Naive thymus-derived CD8-positive, alpha-beta T cell (primary cell): ENCODE measurements at places on chromosomes 7 and 10. TPM values are rescaled to one million over a fixed set of nuclear protein-coding genes. Genes with fewer than 3 reads are reported as not detected.

DNA sequence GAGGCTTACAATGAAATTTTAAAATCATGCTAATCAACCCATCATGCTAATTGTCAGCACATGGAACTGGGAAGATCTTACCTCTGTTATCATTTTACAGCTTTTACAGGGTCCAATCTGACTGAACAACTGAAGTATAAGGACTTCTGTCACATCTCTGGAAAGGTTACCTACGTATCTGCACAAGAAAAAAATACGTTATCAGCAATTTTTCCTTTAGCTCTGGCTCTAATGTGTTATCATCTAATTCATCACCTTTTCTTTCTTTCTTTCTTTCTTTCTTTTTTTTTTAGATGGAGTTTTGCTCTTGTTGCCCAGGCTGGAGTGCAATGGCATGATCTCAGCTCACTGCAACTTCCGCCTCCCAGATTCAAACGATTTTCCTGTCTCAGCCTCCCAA lies 8.7 kb downstream of the TIAL1 start:
- DNase-seq = no peak

DNA sequence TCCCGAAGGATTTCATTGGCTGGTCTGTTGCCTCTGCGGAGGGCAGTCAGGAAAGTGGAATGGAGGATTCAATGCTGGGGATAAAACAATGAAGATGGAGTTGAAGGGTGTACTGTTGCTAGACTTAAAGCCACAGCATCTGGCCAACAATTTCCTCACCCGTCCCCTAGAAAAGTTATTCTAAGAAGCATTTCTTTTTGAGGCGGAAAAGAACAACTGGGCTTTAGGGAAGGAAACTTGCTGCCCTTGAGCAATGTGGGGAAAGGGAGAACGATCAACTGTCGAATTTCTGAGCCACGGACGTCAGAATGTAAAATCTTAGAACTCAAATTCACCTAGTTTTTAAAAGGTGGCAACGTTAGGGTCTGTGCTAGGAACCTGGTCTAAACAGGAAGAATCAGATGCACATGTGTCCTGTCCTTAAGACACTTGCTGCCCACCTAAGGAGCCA lies 664 bp downstream of the FMC1 start:
- DNase-seq = no peak

GRCh38 chr7:30469303-30469702 lies 9.3 kb downstream of the NOD1 start:
- DNase-seq = no peak

- no peak for DNase-seq
Measured at GRCh38 chr7:34564091-34564490, 93.9 kb upstream of the NPSR1 start.

POLR2J2 gene
- total RNA-seq = 39.5 TPM

GNGT1 gene
- total RNA-seq = not detected

DNA sequence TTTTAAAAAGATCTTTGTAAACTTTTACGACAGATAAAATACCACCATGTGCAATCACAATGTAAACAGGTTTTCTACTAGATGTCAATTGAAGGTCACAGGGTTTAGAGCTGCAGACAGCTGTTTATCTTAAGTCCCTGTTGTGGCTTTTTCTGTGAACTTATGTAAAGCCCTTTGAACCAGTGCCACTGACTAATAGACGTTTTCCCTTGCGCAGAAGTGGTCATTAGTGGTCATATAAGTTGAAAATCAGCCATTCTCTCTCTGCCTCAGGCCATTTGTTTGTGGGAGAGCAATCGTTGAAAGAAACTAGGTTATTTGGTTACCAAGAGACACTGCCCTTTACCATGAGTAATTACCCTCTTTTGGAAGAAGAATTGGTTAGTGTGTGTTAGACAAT lies 23.9 kb downstream of the CACNB2 start:
- DNase-seq = no peak

- no peak for DNase-seq
Measured at GRCh38 chr10:42112331-42113157, 525.8 kb downstream of the ZNF33B start.
